ENCODE measurements at places on chromosomes 6 and 20.
A peak's percentile ranks its signal among the peaks of the same experiment; 100 is the strongest.

GRCh38 chr6:34161857-34162515, 16.1 kb upstream of the GRM4 start:
- no peak for DNase-seq

GRCh38 chr20:35702051-35702823, 3.0 kb downstream of the ROMO1 start:
- DNase-seq: no peak

DNA sequence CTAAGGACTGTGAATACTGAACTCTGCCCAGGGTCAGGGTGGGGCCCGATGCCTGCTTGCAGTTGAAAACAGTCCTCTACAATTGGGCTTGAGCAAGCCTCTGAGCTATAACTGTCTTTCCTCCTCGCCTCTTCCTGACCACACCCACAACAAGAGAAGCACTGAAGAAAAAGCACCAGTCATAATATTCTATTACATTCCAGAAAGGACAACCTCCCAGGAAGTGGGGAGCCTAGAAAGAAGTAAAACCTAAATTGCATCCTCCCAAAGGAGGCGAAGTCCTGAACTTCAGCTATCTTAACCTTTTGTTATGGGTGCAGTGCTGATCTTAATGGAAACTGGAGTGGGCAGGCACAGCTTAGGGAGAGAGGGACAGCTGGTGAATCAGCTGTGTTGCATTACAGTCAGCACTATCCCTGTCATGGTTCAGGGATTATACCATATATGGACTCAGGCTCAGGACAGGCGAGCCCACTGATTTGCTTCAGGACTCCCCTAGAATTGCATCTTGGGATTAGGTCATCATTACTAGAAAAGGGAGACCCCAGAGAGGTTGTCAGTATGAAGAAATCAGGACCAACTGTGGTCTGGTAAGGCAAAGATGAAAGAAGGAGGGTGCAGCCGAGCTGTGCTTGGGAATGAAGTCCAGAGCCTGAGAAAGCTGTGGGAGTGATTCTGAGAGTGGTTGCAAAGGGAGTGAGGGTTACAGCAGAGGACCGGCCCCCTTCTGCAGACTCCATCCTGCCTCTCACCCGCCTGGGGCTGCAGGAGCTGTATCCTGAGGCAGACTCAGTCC, 18.3 kb upstream of the TRAM2 start:
- DNase-seq: peak; percentile 82

DNA sequence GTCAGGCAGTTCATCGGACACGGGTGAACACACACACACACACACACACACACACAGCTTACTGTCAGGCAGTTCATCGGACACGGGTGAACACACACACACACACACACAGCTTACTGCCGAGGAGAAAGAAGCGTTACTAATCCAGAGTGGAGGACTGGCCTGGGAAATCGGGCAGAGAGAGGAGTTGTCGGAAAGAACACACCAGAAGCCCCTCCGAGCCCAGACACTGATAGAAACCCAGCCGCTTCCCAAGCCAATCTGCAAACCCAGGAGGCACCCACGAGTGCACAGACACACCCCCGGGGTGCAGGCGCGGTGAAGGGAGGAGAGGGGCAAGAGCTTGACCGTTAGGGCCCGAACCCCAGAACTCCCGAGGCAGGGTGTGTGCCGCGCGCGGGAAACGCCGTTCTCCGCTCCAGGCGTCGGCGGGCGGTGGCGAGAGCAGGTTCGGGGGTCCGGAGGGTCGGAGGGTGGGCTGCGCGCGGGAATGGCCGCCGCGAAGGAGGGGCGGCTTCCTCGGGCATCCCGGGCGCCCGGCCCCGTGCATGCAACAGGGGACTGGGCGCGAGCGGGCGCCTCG, 636 bp downstream of the ELOVL2 start:
- DNase-seq: no peak

DNA sequence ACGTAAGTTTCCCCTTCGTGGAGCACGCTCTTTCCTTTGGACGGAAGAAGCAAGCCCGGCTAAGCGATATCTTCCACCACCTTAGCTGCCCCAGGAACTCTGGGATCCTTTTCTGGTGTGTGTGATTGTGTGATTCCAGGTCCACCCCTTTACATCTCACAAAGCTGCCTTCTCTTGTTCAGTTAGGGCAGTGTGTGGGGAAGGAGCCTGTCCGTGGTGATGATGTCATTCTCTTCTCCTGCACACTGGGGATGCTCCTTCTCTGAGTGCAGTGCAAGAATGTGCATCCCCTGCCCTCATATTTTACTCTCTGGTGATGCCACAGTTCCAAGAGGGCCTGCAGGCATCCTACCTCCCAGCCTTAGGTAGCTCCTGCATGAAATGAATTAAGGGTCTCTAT, 30.3 kb downstream of the BNIP5 start:
- no peak for DNase-seq

GRCh38 chr6:125784365-125784764, 6.4 kb upstream of the NCOA7 start:
- no peak for DNase-seq

DNA sequence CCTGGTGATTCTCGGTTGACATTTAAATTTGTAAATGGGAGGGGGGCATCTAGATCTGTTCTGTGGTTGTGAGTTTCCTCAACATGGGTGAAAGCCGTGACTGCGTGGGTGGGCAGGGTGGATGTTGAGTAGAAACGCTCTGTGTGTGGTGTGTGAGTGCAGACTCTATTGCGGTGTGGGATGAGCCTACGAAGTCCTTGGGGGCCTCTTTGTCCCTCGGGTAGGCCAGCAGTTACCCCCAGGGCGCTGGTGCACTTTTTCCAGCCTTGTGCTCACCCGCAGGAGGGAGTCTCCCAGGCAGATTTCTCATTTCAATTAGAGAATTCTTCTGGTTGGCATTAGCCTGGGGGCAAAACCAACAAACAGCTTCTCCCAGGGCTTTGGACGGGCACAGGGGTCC, 10.6 kb downstream of the TOX2 start:
- DNase-seq: no peak

- no peak for DNase-seq
These were observed 438.9 kb upstream of the ZNF337 start for GRCh38 chr20:26135325-26136110.

- no peak for DNase-seq
These were observed 167.0 kb downstream of the LRFN2 start for GRCh38 chr6:40419946-40420728.

GRCh38 chr6:29236060-29236459, 65.4 kb downstream of the OR2J2 start:
- DNase-seq: no peak

DNA sequence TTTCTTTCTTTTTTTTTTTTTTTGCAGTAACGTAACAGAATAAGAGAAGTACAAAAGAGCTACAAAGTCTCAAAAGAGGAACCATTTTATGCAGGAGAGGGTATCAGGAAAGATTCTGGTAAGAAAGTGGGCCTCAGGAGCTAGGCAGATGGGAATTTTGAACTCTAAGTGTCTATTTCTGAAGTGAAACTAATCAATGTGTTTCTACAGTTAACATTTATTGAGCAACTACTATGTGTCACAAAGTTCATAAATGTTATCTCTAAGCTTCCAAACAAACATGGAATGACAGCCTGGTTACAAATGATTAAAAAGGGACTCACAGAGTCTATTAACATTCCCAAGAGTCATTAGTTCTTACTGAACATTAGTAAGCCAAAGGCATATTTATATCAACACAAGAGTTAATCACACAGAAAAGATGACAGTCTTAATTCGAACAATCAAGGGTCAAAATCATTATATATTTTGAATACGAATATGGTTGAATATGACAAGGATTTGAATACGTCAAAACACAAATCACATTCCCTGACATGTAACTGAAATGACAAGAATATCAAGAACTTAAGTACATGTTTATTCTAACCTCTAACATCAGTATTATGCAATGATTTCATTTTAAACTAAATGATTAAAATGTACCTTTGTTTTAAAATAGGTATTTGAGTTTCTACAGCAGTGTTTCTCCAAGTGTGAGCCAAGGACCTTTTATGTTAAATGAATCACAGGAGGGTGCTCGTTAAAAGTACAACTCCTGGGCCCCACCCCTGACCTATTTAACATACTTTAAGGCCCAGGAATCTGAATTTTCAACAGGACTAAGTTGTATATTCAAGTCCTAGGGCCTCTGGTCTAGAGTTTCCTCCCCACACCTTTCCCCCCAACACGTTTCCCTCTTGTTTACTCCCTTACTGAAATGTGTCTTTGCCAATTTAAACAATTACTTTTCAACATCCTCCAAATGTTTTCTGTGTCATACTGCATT, 89.7 kb downstream of the ATXN1 start:
- DNase-seq: no peak

- DNase-seq: no peak
These were observed 67.1 kb downstream of the ESF1 start for GRCh38 chr20:13717631-13718044.

- DNase-seq: peak; percentile 47
These were observed 129.4 kb upstream of the RIN2 start for GRCh38 chr20:19628570-19629134.

DNA sequence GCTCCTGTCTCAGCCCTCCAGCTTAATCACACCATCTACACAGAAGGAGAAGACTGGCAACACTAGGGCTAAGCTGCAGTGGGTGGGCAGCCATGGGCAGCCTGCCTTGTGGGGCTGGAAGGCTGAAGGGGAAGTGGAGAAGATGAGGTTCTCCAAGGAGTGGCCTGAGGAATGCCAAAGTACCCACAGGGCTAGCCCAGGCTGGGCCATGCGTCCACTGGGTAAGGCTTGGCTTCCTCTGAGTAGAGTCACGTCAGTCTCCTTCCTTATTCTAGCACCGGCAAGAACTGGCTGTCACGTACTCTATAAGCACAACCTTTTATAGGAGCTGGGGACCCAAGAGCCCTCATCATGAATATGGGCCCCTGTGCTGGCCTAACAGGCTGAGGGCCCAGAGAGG, 110.6 kb upstream of the SIRPA start:
- no peak for DNase-seq

DNA sequence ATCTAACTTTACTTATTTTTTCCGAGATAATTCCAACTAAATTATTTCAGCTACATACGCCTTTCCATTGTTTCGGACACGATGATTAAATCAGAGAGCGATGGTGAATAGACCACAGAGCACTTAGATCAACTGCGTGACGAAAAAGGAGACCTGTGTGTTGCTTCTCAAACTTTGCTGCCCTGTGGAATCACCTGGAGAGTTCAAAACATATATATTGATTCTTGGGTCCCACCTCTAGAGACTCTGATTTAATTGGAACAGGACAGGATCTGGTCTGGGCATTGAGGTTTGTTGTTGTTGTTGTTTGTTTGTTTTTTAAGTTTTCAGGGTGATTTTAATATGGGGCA, 401 bp upstream of the TNFRSF21 start:
- DNase-seq: no peak

GRCh38 chr6:169752074-169752623, 727 bp downstream of the ERMARD start:
- DNase-seq: no peak

DNA sequence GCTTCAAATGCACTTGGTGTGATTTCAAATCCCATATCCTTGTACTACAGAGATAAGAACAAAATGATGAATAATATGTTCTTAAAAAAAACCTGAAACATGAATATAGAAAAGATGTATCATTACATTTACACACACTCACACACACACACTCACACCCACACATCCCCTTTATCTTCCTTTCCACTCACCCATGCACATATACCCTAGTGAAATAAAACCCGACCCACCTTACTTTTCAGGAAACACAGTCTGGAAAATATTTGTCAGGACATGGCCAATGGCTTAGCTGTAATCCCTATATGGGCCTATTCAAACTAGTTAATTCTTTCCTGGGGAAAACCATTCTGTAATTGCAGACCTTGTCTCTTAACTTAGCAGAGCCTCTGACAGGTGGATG, 60.8 kb upstream of the EDN1 start:
- DNase-seq: no peak

DNA sequence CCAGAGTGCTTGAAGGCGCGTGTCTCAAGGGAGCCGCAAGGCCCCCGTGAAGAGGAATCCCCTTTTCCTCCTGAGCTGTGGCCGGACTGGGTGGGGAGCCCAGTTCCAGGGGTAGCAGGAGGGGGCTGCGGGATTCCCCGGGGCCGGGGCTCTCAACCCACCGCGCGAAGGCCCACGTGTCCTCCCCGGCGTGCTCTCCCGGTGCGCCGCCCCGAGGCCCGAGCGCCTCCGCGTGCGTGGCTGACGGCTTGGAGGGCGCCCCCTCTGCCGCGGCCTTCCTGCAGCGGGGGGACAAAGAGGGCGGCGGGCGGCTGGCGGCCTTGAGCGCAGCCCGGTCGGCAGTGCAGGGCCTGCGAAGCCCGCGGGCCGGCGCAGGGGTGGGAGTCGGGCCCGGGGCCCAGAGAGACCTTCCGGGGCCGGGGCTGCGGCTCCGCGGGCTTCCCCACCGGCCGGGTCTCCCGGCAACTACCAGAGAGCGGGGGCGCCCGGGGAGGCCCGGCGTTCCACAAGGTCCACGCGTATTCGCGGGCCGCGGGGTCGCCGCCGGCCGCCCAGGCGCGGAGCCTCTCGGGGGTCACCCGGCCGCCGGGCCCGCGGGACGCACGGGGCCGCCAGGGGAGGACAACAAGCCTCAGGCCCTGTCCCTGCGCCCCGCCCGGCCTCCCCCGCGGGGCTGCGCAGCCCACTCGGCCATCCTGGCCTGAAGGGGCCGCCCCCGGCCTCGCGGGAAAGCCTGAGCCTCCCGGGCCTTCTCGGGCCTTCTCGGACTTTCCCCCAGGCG, at the start of gene FAM217A:
Gene FAM217A, minus strand, starts transcription at position 447 of the 781 bp plus-strand sequence. CDS start 1,723 bp downstream, outside the sequence.
- no peak for DNase-seq

GRCh38 chr20:47432834-47433210, 68.9 kb upstream of the NCOA3 start:
- DNase-seq: no peak

GRCh38 chr6:106553440-106553839, 75.9 kb downstream of the RTN4IP1 start:
- DNase-seq: no peak
